ENCODE measurements at places on chromosomes 6 and 20.

DNA sequence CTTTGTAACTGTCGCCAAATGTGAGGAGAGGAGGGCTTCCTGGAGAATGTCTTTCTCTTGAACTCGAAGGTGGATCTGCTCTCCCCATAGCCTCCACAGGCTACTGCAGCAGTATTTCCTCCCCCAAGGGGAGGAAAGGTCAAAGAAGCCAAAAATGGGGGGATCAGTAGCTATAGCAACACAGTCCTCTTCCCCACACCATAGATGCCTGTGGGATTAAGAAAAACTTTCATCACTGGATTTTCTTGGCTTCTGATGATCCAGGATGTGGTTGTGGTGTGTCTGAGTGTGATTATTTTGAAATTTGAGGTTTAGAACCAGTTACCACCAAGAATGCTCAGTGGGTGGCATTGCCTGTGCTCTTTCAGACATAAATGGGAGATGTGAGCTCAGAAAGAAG is 140.1 kb upstream of the SPACA1 start:
- no peak for DNase-seq

GRCh38 chr6:155448668-155449449 is 6.8 kb downstream of the NOX3 start:
- DNase-seq, result no peak

- no peak for DNase-seq
These were observed 38.4 kb upstream of the FNDC1 start for GRCh38 chr6:159130846-159131245.

DNA sequence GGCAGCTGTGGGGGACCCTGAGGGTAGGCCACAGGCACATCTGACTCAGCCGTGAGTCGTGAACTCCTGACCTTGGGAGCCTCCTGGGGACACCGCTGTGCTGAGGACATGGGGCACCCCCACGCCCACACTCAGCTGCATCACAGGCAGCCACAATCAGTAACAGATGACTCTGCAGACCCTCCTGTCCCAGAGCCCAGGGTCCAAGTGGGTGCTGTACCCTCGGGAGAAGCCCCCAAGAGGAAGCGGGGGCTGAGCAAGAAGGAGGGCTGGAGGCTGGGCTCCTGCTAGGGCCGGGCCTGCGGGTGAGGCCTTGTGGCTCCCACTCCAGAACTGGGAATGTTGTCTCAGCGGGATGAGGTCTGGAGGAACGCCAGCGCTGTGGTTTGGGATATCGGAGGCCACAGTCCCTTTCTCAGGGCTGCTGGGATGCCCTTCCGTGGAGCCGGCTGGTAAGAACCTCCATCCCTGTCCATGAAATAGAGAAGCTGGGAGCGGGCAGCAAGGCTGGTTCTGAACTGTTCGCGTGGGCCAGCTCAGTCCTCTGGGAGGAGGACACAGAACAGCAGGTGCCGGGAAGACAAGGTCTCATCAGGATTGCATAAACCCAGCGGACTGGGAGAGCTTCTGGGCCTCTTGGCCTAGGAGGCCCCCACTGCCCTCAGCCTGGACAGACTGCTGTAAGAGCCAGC is 3.1 kb upstream of the LAMA5 start:
- no peak for DNase-seq

DNA sequence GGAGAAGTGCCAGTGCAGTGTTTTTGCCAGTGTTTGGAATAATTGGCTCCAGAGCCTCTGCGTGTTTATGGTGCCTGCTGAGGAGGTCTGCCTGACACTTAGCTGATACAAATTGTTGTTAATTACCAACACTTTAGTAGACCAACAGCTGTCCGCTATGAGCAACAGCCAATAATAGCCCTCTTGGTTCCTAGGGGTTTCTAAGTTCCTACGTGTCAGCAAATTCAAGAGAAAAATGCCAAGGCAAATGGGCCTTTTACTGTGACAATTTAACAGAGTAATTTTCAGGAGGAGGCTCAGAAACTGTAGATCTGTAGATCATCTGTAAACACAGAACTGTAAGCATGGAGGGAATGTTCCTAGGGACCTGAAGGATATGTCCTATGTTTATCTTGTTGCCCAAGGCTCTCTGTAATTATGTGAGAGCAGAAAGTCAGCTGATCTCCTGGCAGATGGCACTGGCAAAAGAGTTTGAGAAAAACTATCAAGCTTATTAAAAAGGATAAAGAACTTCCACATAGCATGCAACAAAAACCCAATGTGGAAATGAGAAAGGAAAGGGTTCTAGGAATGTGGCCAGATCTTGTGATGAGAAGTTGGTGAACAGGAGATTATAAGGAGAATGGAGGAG is 157.7 kb downstream of the GJA1 start:
- no peak for DNase-seq

- DNase-seq, result no peak
These were observed 39.1 kb downstream of the MCM8 start for GRCh38 chr20:5989539-5989938.

All from left renal pelvis (tissue), 4 donors.